Foreskin fibroblast (primary cell): ENCODE measurements at places on chromosomes 12 and 14.
A peak's percentile ranks its signal among the peaks of the same experiment; 100 is the strongest.

DNA sequence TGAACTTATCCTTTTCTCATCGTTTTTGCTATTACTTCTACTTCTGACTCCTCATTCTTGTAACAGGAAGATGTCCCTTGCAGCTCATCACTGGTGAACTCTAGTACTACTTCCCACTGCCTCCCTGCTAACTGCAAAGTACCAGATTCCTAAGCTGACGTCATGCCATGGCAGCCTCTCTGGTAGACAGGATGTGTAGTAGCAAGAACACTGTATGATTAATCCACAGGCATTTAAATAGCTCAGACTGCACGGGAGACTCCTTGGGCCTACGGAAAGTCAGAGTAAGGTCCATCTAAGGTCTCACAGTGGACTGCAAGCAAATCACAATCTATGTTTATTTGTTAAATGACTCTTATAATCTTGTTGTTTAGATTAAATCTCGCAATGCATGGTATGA lies 43.5 kb downstream of the DNAI7 start:
- DNase-seq = peak; percentile 97

DNA sequence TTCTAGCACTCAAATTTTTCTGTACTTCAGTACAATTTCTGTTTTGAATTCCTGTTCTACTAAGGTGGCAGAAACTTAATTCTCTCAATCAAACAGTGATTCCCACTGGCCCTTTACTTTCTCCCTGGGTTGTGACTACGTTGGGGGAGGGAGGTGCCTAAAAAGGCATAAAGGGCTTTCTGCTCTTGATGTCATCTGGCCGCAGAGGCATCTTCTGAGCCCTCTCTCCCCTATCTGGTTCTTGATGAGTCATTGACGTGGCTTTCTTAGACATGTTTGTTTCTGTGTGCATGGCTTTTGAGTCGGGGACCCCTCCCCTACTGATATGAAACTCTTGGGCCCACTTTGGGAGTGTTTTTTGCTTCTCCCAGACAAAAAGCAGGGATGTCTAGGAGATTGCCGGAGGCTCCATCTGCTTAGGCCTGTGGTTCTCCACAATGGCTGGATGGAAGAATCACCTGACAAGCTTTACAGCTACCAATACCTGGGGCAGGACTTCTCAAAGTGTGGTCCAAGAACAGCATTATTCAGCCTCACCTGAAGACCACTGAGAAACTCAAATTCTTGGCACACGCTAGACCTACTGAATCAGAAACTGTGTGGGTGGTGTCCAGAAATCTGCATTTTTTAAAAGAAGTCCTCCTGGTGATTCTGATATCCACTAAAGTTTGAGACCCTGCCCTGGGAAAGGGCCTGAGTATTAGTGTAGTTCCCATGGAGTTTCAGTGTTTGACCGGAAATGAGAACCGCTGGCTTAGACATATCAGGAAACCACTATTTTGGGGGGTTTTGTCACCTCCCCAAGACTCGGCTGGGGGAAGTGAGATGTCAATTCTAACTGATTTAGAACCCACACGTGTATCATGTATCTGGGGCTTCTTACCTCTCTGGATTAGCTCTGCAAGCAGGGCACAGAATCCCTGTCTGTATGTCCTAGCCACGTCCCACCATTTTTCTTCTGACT lies 395.7 kb upstream of the PDE3A start:
- DNase-seq = no peak

- no peak for DNase-seq
Measured at GRCh38 chr14:69643430-69644200, 32.2 kb downstream of the SUSD6 start.

GRCh38 chr12:121013715-121014114 lies 2.6 kb downstream of the C12orf43 start:
- DNase-seq = no peak

- peak; percentile 63 for DNase-seq
Measured at GRCh38 chr14:52314595-52315354, 663 bp downstream of the PTGER2 start.

GRCh38 chr14:73829526-73830431 lies 21.9 kb upstream of the PTGR2 start:
- peak; percentile 73 for DNase-seq

DNA sequence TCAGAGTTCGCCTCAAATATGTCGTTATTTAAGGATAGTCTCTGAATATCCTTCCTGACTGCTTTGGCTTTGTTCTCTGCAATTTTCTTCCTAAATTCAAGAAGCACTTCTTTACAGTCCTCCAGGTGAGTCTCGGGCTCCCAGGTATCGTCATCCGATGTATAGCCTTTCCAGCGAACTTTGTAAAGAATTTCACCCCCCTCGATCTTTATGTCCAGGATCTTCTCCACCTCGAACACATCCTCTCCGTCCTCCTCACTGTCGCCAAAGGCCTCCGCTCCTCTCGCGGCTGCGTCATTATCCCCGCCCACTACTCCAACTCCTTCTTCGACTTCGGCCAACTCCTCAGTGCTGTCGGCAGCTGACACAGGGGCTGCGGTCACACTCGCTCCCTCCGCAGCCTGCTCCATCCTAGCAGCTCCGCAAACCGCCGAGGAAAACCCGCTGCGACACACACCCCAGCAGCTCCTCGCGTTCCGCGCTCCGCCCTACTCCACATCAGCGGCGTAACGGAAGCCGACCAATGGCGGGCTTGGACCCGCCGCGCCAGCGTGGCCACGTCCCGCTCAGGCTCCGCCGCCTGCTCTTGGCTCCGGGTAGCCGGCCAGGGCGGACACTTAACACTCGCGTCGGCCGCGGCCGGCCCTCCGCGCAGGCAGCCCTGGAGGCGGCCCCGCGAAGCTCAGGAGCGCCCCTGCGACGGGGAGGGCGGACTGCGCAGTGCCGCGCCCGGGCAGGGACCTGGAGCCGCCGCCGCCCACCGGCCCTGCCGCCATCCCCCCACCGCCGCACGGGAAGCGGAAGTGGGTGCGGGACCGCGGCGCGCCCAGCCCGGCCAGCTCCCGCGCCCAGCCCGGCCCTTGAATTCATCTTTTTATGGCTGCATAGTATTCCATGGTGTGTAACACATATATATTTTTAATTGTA lies 4.1 kb downstream of the CD163L1 start:
- peak; percentile 77 for DNase-seq

- no peak for DNase-seq
Measured at GRCh38 chr14:50831726-50832168, 785 bp upstream of the NIN start.

- no peak for DNase-seq
Measured at GRCh38 chr12:12018454-12018853, 52.3 kb upstream of the BCL2L14 start.

- DNase-seq = no peak
Measured at GRCh38 chr14:52922059-52922458, 28.8 kb downstream of the FERMT2 start.

GRCh38 chr12:1369460-1369859 lies 224.9 kb downstream of the FBXL14 start:
- no peak for DNase-seq

GRCh38 chr14:72516936-72517700 lies 376.8 kb downstream of the DPF3 start:
- DNase-seq = peak; percentile 94

GRCh38 chr12:42815068-42815467 lies 225.5 kb upstream of the PRICKLE1 start:
- no peak for DNase-seq
